ENCODE measurements at places on chromosomes 1 and 21.

GRCh38 chr1:241762713-241763339 is 85.2 kb upstream of the EXO1 start:
- DNase-seq = no peak

GRCh38 chr1:241499910-241500309 is 19.6 kb downstream of the FH start:
- no peak for DNase-seq

DNA sequence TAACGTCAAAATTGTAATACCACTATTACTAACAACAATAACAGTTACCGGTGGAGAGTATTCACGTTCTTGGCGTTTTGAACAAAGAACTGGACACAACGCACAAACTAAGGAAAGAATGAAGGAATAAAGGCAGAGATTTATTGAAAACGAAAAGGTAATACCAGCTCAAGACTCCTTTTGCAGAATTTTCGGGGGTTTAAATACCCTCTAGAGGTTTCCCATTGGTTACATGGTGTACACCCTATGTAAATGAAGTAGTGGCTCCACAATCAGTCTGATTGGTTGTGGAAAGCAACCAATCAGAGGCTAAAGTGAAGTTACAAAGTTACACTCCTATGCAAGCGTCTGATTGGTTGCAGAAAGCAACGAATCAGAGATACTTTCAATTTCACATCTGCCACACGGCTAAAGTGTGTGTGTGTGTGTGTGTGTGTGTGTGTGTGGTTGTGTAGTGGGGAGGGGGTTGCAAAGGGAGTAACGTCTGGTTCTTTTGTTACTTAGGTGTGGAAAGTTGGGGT is 1.1 kb upstream of the GTF2B start:
- no peak for DNase-seq

GRCh38 chr1:170618421-170618820 is 45.5 kb upstream of the PRRX1 start:
- DNase-seq = no peak

- no peak for DNase-seq
These were observed 6.0 kb downstream of the TRIT1 start for GRCh38 chr1:39877231-39877778.
